ENCODE measurements at places on chromosomes 2 and 18.

- DNase-seq = no peak
Observed at GRCh38 chr2:31216734-31217133, 581 bp downstream of the CAPN14 start.

DNA sequence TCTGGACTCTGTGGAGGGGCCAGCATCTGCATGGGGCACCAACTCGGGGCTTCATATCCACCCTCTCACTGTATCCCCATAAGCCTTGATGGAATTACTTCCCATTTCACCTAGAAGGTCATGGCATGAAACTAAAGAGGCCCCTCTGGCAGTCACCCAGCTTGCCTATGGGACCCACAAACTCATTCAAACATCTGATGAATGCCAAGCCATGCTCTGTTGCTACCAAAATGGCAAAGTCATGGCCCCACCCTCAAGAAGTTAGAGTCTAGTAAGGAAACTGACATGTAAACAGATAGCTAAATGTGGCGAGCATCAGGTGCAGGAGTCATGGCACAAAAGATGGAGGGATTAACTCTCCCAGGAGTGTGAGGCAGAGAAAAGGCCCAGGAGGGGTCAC, 14.5 kb downstream of the CYB5A start:
- no peak for DNase-seq

DNA sequence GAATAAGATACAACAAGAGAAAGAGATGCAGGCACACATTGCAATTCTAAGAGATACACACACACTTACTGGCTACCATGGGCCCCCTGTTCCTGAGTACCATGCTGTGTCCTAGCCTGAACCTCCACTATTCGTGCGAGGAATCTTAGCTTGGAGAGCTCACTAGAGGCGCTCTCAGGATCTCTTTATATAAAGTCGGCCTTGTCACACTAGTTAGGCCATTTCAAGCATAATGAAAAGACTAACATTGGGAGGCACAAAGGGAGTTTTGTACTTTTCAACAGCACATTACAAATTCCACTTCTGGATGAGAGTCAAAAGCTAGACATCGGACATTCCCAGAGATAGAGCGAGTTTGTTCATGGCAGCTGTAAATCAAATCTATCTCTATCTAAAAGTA, 365.2 kb downstream of the DSEL start:
- DNase-seq = no peak

- DNase-seq = no peak
Observed at GRCh38 chr2:239264838-239265651, 135.8 kb downstream of the HDAC4 start.
